ENCODE measurements at places on chromosomes 3 and 15.

GRCh38 chr15:37037071-37037655, 63.2 kb downstream of the MEIS2 start:
- no peak for DNase-seq

DNA sequence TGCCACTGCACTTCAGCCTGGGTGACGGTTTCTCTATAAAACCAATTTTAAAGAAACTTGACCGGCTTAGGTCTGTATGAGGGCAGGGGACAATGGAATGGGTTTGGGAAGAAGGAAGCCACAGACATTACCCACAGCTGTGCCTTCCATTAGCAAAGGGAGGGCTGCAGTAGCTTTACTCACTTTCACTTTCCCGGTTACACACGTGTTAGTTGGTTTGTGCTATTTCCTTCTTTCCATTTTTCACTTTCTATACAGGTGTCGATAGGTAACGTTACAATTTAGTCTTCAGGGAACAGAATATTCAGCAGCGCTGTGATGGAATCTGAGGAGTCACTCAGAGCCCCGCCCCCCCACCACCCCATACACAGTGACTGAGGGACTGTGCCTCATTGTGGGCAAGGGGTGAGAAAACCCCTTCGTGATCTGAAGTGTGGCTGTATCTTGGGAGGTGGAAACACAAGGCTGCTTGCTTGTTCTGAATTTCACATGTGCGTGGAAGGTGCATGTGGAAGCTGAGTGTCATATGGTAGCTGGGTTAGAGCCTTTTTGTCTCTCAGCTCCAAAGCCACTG, 44.8 kb upstream of the RPL32 start:
- DNase-seq: no peak

DNA sequence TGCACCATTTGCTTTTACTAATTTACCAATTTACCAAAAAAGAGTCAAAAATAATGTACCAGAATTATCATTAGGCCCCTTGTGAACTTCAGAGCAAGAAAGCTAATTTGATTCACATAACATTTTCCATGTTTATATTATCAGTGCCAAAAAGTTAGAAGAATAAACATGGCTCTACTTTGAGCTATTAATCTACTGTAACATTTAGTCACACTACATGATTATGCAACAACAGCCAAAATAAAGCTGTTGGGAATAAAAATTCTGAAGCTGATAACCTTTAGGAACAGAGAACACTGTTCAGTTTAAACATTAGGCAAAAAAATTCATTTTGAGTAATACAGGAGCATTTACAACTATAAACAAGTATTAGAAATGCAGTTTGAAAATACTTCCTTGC, 63.6 kb downstream of the PROS1 start:
- DNase-seq: no peak

DNA sequence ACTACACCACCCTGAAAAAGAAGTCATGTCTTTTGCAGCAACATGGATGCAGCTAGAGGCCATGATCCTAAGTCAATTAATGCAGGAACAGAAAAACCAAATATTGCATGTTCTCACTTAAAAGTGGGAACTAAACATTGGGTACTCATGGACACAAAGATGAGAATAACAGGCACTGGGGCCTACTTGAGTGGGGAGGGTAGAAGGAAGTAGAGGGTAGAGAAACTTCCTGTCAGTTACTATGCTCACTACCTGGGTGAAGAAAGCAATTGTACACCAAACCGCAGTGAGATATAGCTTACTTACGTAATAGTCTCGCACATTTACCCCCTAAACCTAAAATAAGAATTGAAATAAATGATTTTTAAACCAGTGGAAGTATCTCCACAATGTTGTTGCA, 480.5 kb upstream of the ARRDC4 start:
- DNase-seq: no peak
